ENCODE measurements at places on chromosomes 5 and 9.

GRCh38 chr5:110492446-110492845, 234.0 kb downstream of the TMEM232 start:
- DNase-seq, result no peak

- no peak for DNase-seq
Measured at GRCh38 chr5:140117523-140117922, 3.6 kb downstream of the PURA start.

DNA sequence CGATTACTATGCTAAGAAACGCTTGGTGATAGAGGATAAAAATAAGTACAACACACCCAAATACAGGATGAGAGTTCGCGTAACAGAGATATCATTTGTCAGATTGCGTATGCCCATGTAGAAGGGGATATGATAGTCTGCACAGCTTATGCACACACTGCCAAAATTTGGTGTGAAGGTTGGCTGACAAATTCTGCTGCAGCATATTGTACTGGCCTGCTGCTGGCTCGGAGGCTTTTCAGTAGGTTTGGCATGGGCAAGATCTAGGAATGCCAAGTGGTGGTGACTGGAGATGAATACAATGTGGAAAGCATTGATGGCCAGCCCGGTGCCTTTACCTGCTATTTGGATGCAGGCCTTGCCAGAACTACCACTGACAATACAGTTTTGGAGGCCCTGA, 208.4 kb downstream of the PDZD2 start:
- no peak for DNase-seq

- DNase-seq, result peak; percentile 33
Measured at GRCh38 chr5:129001841-129002526, 36.7 kb downstream of the SLC27A6 start.

DNA sequence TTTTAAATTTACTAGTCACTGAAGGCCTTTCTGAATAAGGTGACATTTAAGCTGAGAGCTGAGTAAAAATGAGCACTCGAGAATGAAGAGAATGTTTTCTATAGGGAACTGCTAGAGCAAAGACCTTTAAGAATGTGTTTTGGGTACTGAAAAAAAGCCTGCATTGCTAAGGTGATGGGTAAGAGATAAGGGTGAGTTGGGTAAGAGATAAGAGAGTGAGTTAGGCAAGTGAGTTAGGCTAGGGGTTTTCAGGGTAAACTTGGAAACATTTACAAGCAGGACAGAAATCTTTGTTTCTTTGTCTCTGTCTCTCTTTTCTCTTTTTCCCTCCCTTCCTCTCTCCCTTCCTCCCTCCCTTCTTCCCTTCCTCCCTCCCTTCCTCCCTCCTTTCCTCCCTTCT, 5.6 kb downstream of the RAD23B start:
- no peak for DNase-seq

GRCh38 chr5:143635146-143635752, 176.7 kb upstream of the HMHB1 start:
- DNase-seq, result no peak

Measured in iPS DF 19.7 (cell line).